Bronchial epithelial cell (primary cell): ENCODE measurements at places on chromosomes 5 and 9. TPM values are rescaled to one million over a fixed set of nuclear protein-coding genes. Genes with fewer than 3 reads are reported as not detected.

Gene KCNN2
- total RNA-seq = not detected in 2 replicates

Gene MAST4
- 10.3 and 21.1 TPM in 2 replicates for total RNA-seq

Gene SPATA24
- 6.1 and 7.3 TPM in 2 replicates for total RNA-seq

Gene AOPEP
- 75.4 and 91.1 TPM in 2 replicates for total RNA-seq

Gene SPAG8
- 0.13 and 0.26 TPM in 2 replicates for total RNA-seq

- no peak for DNase-seq
Measured at GRCh38 chr9:97388721-97389238, 23.1 kb upstream of the TDRD7 start.

DNA sequence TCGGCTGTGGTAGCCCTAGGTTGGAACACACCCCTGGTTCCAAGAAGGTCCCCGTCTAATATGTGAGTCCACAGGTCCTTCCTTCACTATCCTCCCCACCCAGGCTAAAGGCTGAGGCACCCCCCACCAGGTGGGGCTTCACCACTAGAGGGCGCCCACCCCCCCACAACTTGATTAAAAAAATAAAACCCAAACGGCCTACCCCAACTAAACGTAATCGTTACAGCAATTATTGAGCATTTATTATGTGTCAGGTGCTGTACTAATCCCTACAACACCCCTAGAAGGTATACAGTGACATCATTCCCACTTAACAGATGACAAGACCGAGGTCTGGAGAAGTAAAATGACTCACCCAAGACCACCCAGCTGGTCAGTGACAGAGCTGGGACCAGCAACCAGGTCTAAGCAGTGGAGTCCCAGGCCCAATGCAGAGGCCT lies 65.0 kb downstream of the FGF18 start:
- DNase-seq = no peak

GRCh38 chr9:134681061-134681661 lies 39.6 kb downstream of the COL5A1 start:
- DNase-seq = no peak

DNA sequence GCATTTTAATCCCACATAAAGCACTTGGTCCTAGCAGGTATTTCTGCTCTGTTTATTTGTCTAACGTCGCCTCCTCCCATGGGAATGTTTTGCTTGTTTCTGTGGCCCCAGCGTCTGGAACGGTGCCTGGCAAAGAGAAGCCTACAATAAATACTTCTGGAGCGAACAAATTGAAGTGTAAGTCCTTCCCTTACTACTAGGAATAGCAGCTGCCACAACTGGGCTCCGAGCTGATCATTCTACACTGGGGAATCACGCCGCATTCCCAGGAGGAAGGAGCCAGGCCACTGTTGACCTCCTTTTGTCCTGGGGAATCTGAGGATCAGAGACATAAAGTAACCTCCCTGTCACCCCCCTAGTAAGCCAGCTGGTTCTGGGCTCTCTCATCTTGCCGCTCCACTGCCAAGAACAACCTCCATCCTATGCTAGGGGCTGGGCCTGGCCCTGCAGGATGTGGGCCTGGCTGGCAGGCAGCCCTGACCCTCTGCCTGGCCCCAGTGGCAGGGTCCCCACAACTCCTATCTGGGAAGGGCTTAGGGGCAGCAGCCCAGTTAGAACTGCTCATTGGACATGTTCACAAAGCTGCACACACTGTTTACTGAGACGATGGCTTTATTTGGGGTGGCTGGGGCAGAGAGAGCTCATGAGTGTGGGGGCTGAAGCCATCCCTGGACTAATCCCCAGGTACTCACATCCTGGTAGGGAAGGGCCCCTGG lies 82.8 kb downstream of the GTF3C4 start:
- no peak for DNase-seq

GRCh38 chr9:123373447-123373923 lies 17.5 kb downstream of the CRB2 start:
- DNase-seq = no peak

DNA sequence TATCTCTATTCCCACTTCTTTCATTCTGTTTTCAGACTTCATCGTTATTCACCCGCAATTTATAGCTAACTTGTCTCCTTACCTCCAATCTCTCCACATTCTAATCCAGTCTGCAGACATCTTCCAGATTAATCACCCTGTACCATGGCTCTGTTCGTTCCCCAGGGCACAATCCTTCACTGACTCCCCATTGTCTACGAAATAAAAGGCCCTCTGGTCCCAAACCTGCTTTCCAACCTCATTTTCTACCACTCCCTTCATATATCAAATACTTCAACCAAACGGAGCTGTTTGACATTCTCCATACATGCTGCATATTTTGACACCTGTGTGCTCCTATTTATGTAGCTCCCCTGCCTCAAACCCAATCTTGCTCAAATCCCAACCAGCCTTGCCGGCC lies 1720.6 kb upstream of the WWC1 start:
- DNase-seq = no peak

DNA sequence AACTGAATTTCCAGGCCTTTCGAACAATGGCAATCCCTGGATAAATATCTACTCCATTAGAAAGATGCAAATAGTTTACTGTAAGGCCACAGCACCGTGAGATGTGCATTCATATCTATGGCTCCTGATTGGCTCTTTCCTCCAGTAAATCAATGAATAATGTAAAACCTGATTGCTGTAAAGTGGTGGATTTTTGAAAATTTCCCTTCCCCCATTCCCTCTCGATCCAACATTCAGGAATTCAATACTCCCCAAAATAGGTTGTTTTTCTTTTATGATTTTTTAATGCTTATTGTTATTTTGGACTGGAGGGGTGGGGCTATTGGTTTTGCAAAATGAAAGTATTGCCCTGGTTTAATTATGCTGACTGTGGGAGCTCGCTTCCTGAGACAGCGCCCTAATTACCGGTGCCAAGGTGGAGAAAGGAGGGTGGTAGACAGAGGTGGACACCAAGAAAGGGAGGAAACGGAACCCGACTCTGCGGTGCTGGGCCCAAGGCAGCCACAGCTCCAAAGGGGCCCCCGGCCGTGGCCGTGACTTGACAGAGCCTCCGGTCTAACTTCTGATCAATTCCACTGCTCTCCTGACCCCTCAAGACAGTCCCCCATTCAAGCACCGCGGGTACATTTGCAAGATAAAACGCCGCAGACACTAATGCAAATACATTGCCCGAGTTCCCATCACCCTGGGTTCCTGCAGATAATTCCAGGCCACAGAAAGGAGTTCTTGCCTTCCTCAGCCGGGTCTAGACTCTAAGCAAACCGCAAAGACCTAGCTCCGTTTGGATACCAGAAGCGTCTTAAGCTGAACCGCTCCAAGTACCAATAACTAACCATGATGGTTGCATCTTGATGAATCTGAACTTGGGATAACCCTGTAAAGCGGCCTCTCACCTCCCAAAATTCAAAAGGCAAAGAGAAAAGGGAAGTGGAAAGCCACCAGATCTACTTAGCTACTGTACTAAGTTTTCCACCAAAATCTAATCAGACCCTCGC lies 211.2 kb downstream of the MEF2C start:
- no peak for DNase-seq
